ENCODE measurements at places on chromosomes 1 and 21.

DNA sequence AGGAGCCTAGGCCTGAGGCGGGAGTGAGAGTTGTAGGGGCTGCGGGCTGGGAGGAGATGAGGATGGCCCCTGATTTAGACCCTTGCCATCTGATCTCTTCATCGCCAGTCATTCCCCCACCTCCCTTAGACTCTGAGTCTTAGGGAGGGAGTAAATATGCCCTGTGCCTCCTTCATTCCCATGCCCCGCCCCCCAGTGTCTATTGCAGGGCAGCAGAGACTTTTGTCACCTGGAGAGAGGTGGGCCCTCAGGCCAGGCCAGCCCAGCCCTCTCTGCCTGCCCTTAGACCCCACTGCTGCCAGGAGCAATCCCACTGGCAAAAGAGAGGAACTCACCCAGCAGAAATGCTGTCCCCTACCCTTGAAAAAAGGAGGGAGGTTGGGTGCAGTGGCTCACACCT, 3.2 kb upstream of the MFAP2 start:
- no peak for DNase-seq

DNA sequence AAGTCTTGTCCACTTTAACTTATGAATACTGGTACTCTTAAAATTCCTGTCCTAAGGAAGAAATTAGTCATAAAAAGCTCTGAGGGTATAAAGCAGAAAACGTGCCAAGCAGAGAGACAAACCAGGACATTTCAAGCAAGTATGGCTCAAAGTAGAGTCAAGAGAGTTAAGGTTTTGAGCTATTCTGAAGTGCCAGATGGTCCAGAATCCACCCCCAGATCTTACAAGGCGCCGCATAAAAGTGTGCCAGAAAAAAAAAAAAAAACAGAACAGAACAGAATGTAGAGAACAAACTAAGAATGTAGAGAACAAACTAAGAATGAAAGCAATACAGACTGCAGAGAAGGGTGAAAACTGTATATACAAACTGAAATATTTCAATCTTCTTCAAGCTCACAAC, 12.5 kb downstream of the EPS15 start:
- DNase-seq, result no peak

DNA sequence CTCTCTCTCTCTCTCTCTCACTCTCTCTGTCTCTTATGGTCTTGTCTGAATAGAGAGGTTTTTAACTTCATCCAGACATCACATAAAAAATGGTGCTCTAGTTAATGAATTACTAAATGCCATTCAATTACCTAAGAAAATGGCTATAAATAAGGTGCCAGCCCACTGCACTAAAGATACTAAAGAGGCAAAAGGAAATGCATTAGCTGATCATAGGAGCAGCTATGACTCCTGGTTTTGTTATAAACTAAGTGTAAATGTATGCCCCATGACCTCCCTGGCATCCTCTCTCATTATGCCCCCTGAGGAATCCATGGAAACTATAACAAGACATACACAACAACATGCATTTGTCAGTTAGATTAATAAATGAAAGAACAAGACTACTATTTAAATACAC, 57.5 kb upstream of the PDC start:
- DNase-seq, result no peak

GRCh38 chr1:198620951-198621824, 17.7 kb upstream of the PTPRC start:
- no peak for DNase-seq

- no peak for DNase-seq
Measured at GRCh38 chr1:77661696-77662095, 20.8 kb downstream of the ZZZ3 start.

GRCh38 chr1:98842241-98842640, 162.4 kb downstream of the PLPPR5 start:
- DNase-seq, result no peak

Data from thoracic aorta (tissue), 2 donors.